ENCODE measurements at places on chromosomes 6 and 20.
A peak's percentile ranks its signal among the peaks of the same experiment; 100 is the strongest.

GRCh38 chr20:53934421-53935343 lies 135.7 kb downstream of the BCAS1 start:
- DNase-seq = no peak

DNA sequence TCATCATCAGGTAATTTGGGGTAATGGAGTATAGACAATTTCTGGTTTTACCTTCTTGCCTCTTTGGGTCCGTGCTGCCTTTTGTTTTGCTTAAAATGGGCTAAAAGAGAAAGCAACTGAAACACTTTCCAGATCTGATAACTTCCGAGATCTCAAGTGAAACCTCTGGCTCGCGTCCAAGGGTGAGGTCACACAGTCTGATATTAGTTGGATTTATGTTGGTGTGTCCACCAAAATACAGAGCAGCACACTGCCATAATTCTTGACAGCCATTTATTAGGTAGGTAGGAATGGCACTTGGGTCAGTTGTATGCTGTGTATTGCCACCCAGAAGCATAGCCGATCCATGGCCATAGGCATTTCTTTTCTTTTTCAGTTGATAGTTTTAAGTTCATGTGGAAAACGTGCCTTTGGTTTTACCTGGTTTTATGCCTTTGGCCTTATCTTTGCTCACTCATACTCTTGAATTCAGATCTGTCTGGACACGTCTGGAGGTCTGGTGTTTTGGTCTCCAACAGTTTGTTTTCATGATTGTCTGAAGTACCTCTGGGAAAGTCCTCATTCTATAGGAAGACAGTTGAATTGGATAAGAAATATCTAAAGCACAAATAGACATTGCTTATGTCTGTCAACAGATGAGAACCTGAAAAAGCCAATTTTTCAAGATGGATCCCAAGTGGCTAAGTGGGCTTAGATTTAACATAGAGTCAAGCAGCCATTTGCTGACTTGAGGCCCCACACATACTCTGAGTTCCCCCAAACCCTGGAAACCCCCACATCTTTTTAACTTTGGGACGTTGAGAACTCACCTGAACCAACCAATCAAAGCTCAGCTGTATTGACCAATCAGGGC lies 320.8 kb downstream of the SOX4 start:
- peak; percentile 28 for DNase-seq

DNA sequence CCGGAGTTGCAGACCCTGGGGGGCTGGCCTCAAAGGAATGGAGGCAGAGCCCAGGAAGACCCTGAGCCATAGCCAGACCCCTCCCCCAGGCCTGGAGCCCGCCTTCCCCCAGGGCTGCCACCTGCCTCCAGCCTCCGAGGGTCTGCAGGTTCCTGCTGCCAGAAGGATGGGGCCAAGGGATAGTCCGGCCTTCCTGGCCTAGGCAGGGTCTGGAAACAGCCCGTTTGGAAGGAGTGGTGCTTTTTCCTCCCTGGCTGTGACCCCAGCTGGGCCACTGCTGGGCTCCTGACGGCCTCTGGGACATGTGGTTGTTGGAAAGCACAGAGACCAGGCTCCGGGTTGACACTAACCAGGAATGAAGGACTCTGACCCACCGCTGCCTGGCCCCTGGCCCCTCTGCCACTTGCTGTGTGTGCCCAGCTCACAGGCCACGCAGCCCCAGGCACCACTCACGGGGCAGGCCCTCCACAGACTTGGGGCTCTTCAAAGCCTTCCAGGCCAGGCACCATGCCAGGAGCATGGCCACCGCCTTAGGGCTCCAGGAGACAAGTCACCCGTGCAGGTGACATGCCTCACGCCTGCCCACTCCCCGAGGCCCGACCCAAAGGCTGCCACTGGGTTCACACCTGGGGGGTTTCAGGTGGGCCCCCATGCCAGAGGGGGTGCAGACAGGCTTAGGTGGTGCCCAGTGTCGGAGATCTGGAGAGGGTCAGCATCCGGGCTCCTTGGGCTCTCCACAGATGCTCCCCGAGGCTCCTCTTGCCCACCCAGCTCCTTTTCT lies 3.9 kb upstream of the LAMA5 start:
- DNase-seq = no peak

DNA sequence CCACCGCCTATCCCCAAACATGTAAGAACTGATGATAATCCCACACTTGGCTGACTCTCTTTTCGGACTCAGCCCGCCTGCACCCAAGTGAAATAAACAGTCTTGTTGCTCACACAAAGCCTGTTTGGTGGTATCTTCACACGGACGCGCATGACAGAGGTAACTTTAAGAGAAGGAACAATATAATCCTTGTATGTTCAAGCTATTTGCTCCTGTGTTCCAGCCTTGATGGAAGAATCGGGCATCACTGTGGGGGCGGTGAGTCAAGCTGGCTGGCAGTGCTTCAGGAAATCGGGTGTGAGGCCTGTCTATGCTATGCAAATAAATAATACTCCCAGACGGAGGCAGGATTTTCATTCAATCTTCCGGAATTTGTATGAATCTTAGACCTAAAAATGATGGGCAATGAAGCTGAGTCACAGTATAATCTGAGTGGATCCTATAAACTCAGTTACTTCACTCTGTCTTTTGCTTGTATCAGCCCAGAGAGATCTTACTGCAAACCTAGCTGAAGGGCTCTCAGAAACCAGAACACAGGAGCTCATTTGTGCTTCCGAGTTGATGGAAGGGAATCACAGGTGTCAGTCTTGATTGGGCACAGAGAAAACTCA lies 45.2 kb upstream of the NT5E start:
- DNase-seq = no peak

- no peak for DNase-seq
Observed at GRCh38 chr20:63382551-63383300, 21.6 kb upstream of the CHRNA4 start.

- no peak for DNase-seq
Observed at GRCh38 chr6:170094686-170095272, 196.1 kb downstream of the DLL1 start.

DNA sequence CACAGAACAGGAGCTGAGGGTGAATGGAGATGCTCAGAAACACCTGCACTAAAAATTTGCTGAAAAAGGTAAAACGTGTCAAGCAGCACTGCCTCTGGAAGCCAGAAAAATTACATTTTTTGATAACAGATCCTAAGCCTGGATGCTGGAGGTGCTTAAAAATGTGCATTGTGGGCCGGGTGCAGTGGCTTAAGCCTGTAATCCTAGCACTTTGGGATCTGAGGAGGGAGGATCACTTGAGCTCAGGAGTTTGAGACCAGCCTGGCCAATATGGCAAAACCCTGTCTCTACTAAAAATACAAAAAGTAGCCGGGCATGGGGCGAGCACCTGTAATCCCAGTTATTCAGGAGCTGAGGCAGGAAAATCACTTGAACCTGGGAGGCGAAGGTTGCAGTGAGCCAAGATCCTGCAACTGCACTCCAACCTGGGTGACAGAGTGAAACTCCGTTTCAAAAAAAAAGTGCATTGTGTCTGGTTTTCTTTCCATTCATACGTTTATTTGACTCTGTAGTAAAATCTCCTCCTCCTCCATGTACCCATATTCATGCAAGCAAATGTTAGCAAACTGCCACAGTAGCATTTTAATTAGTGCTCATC lies 587 bp upstream of the BTN3A1 start:
- DNase-seq = no peak

DNA sequence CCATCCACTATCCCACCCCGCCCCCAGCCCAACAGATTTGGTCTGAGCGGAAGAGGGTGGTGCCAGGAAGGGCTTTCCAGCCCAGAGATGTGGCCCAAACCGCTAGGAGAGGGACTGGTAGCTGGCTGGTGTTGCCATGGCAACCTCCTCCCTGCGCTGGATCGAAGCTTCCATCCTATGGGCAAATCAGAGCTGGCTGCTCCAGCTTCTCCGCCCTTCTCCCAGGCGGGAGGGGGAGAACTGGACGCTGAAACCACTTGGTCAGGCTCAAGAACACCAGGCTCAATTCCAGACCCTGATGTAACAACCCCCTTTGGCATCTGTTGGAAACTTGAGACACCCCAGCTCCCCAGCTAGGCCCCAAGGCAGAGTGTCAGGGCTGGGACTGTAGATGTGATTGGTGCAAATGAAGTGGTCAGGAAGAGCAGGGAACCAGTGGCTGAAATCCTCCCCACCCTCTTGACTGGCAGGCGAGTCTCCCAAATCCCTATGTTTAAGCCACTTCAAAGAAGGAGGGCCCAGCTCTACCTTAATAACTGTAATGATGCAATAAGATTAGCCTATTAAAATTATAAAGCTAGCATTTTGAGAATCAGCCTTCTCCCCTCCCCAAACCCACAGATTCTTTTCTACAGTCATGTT lies 4.2 kb downstream of the RIMS4 start:
- DNase-seq = no peak
